GM12892 (cell line): ENCODE measurements at places on chromosomes 5 and 9.

DNA sequence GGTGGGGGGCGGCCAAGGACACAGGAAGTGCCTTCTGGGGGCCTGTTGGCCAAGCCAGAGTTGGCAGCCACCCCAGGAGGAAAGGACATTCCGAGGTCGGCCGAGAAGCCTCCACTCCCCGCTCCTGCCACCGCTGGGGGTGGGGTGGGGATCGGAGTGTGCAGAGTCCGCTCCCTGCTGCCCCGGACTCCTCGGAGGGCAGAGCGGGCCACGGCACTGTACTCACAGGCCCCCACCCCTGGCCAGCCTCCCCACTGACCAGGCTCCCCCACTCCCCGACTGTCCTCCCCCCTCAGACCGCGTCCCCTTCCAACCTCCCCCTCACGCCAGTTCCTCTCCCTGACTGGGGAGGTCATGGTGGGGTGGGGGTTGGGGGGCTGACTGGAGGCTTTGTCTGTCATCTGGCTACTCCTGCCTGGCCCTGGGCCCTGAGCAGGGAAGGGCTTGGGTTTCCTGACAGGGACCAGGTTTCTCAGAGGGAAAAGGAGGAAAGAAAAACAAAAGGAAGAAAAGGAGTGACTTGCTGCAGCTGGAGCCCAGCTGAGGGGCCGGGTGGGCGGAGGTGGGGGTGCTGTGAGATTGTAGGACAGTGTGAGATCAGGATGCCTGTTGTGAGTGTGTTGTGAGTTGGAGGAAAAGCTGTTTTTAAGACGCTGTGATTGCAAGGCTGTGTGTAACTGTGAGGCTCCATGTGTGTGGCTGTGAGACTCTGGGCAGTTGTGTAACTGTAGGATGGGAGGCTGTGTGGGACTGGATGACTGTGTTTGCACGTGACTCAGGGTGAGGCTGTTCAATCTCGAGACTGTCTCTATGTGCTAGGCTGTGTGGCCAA lies 29.7 kb downstream of the CNTFR start:
- DNase-seq, result no peak

- no peak for DNase-seq
Measured at GRCh38 chr9:37029776-37030610, 4.1 kb downstream of the PAX5 start.

GRCh38 chr5:62038024-62038423 lies 268.0 kb upstream of the KIF2A start:
- DNase-seq, result no peak

DNA sequence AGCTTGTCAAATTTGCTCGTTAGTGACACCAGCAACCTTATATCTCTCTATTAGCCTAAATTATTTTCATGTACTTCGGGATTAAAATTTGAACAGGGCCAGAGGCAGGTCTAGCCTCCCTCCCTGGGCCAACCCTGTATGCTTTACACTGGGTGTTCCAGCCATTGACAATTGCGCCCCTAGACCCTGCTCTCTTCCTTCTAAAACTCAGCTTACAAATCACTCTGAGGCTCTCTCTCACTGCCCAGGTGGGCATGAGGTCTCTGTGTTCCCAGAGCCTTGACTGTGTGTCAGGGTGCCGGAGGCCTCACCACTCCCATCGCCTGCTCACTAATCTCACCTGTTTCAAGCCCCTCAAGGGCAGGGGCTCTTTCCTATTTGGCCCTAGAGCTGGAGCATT lies 6.4 kb upstream of the CFAP90 start:
- DNase-seq, result no peak
